ENCODE measurements at places on chromosomes 12 and 14.
A peak's percentile ranks its signal among the peaks of the same experiment; 100 is the strongest.

DNA sequence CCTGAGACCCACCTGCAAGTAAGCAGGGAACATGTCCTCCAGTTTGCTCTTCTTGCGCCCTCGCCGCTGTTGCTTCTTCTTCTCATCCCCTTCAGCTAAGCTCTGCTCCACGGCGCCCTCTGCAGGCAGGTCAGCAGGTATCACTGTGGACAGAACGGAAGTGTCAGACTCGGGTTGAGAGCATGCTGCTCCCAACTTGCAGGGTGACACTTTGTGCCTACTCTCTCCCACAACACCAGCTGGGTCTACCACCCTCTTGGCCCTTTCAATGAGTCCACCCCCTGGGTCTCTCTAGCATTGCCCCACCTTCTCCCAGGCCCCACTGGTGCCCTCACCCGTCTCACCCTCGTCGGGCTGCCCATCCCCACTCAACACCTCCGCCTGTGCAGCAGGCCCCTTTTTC is 16.7 kb downstream of the KMT2D start:
- DNase-seq = no peak

GRCh38 chr14:70292716-70293115 is 66.8 kb downstream of the COX16 start:
- no peak for DNase-seq

GRCh38 chr12:24352363-24352762 is 402.9 kb upstream of the SOX5 start:
- DNase-seq = no peak

DNA sequence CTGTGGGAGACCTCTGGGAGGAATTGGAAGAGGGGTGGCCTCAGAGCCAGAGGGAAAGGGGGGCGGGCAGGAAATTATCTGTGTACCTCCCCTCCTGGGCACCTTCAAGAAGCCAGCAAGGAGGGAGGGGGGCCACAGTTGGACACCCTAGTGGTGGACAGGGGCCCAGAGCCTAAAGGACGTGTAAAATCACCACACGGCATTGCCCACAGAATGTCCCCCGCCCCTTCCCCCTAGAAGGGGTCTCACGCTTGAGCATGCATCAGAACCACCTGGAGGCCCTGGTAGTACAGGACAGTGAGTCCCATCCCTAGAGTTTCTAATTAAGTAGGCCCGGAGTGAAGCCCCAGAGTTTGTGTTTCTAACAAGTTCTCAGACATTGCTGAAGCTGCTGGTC is 8.2 kb downstream of the ENDOU start:
- no peak for DNase-seq

DNA sequence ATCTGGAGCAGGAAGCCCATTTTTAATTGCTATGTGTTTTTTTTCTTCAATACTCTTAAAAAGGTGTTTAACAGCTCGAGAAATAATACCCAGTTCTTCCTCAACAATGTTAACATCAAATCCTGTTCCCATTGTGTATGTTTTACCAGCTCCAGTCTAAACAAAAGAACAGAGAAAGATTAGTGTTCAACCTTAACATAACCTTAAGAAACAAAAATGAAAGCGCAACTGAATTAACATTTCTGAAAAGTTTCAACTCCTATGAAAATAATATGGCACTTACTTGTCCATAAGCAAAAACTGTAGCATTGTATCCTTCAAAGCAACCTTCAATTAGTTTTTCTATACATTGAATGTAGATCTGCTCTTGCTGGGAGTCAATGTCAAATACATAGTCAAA is 73.2 kb downstream of the KIF21A start:
- DNase-seq = no peak

- no peak for DNase-seq
Measured at GRCh38 chr12:53336181-53336681, at the start of gene SP7. TSS of gene SP7 (minus strand) at chr12:53336354. CDS start at chr12:53335646, 708 bp downstream.

- DNase-seq = no peak
Measured at GRCh38 chr14:65074449-65075150, 27.7 kb downstream of the MAX start.

- no peak for DNase-seq
Measured at GRCh38 chr12:27667540-27667939, 28.7 kb upstream of the REP15 start.

- DNase-seq = no peak
Measured at GRCh38 chr14:32443890-32444661, 115.0 kb downstream of the AKAP6 start.

- no peak for DNase-seq
Measured at GRCh38 chr12:127169321-127170181, 1097.4 kb upstream of the TMEM132C start.

- DNase-seq = no peak
Measured at GRCh38 chr12:130826151-130826801, 12.8 kb downstream of the STX2 start.

DNA sequence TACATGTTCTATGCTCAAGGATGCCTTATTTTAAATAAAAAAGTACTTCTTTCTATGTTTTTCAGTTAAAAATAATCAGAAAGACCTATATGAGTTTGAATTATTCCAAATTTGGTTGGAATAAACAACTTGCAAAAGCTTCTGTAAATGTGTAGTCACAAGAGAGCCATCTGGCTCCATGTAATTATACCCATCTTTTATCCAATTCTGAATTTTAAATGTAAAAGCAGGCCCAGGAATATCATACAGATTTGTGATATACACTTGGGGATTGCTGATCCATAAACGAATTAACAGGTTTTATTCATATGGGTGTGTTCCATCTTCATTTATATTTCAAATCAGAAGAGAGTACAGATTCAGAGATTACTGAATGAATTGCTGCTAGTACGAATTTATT is 329.2 kb upstream of the LRFN5 start:
- peak; percentile 92 for DNase-seq

DNA sequence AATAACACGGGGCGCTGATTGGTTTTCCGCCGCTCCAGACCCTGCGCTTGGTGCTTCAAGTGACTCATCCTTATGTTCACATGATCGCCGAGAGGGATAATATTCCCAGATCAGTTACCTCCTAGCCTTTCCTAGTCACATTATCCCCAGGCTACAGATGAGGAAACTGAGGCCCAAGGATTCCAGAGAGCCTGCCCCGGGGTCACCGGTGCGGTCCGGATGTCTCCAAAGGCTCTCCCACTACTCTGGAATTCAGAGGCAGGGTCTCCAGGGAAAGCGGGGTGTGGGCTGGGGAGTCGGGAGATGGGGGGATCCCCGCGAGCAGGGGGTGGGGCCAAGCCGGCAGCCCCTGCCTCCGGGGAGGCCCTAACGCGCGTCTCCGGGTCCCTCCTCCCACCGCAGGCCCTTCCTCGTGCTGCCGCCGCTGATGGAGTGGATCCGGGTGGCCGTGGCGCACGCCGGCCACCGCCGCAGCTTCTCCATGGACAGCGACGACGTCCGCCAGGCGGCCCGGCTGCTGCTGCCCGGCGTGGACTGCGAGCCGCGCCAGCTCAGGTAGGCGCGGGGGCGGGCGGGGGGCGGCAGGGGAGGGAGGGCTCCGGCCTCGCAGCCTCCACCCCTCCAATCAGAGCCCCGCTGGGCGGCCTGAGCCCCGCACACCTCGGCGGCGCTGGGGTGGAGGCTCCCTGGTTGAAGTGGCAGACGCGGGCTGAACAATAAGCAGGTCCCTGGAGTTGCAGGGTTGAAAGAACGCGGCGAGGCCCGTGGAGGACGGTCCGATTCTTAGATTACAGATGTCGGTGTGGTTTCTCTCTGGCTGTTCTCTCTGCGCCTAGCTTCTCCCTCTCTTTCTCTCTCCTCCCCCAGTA is 104.6 kb upstream of the PWP1 start:
- peak; percentile 64 for DNase-seq

DNA sequence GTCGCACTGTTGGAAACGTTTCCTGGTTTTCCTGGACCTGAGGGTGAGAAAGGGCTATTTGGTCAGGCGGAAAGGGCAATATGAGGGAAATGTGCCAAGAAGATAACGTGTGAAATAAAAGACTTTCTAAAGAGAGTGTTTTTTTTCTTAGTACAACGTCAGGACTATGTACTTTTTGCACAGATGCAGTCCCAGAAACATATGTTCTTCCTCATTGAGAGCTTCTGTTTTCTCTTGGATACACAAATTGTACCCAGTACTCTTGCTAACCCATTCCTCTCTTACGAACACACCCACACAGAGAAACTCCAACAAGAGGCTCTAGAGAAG is 669 bp upstream of the PKP2 start:
- DNase-seq = peak; percentile 27

- no peak for DNase-seq
Measured at GRCh38 chr12:104747955-104748354, 210.1 kb downstream of the SLC41A2 start.

GRCh38 chr12:92340441-92341064 is 194.9 kb upstream of the BTG1 start:
- DNase-seq = no peak

DNA sequence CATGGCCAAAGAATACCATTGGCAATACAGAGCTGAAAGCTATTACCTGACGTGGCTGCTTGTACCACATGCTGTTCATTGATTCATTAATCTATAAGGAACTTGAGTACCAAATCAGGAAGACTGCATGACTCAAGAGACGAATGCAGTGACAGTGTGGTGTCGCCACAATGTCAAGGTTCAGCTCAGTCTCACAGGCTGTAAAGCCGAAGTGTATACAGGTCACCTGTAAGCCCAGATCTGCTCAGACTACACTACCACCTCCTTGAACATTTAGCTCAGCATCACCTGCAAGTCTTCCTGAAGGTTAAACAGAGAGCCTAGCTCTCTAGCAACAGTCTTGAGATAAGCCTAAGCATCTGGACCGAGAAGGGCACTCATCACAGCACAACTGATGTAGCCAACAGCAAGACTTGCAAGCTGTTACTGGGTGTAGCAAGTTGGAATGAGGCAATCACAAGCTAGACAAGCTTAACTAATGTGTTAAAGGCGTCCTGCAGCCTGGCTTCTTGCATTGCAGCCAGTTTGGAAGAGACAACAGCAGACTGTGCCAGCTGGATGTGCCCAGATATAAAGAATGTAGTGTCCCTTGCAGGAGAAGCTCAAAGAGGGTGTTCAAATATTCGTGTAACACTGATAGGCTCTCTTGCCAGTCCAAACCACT is 21.0 kb downstream of the TMTC1 start:
- DNase-seq = peak; percentile 68

GRCh38 chr14:74634964-74635363 is 22.9 kb upstream of the LTBP2 start:
- DNase-seq = no peak

- no peak for DNase-seq
Measured at GRCh38 chr14:56075301-56075700, 42.9 kb upstream of the PELI2 start.

- no peak for DNase-seq
Measured at GRCh38 chr12:66103016-66103913, 27.3 kb downstream of the LLPH start.

DNA sequence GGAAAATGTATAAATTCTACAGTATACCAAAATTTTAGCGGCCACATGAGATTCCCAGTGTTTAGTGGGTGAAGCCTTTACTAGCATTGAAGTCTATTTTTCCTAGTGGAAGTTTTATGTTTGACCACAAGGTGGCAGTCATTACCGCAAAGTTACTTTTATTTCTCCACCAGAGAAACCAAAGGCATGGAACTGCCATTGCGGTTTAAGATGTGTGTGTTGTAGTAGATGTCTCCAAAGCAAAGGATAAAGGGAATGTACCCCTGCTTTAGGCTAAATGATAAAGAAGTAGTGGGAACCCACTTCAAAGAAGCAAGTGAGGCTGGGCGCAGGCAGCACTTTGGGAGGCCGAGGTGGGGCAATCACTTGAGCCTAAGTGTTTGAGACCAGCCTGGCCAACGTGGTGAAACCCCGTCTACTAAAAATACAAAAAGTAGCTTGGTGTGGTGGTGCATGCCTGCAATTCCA is 140.5 kb downstream of the PRKCH start:
- DNase-seq = peak; percentile 93

- no peak for DNase-seq
Measured at GRCh38 chr12:108850854-108851573, 6.4 kb downstream of the SSH1 start.

GRCh38 chr12:70268972-70269371 is 25.7 kb downstream of the CNOT2 start:
- no peak for DNase-seq

DNA sequence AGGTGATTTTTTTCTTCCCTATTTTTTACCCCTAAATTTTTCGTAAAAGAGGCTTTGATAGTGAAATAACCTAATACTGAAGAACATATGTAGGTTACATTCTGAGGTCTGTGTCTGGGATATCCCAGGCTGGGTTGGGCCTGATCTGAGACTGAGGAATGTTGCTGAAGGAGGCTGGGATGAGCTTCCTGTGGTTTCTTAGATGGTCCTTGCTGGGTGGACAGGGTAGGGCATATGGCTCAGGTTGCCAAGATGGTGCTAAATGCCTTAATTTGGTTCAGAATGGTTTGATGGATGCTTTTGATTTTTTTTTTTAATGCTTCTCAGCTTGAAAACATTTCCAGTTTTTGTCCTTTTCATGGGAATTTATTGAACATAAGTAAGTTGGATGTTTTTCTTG is 124.6 kb upstream of the PMCH start:
- DNase-seq = no peak

- DNase-seq = no peak
Measured at GRCh38 chr14:92994942-92995341, 72.0 kb downstream of the CHGA start.

DNA sequence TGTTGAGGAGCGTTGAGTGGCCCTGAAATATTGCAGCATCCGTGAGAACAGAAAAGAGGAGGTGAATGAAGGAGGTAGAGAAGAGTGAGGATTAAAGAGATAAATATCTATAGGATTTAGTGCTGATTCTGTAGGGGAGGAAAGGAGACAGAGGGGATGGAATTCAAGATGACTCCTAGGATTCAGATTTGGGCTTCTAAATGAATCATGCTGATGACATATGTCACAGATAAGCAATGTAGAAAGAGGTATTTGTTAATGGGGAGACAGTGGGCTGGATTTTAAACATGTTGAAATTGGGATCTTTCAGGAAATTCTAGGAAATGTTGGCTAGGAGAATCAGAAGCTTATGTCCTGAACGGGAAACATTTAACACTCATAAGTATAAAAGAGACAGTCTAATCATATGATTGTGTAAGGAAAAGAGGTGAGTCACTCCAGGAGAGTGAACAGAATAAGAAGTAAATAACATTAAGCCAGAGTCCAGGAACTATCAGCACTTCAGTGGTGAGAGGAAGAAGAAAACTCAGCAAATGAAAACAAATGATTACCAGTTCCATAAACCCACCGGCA is 58.1 kb upstream of the DIO2 start:
- DNase-seq = no peak

DNA sequence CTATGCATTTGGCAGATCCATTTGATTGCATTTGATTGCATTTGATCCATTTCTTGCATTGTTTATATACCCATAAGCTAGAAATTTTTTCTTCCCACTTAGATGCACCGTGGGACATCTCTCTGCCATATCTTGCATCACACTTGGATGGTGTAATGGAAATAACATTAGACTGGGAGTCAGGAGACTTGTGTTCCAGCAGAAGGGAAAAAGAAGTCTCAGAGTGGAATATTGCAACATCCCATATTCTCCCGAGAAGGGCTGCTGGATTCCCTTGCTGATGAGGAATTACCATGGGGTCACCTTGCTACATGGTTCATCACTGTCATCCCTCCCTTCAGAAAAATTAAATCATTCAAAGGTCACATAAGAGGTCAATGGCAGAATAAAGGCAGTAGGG is 78.1 kb downstream of the KSR2 start:
- no peak for DNase-seq

GRCh38 chr12:56163533-56164344 is 5.6 kb downstream of the MYL6 start:
- no peak for DNase-seq

Data from brain (organoid and tissue), 16 donors.